ENCODE measurements at places on chromosomes 3 and 15. TPM values are rescaled to one million over a fixed set of nuclear protein-coding genes. Genes with fewer than 3 reads are reported as not detected.

- no peak for DNase-seq
These were observed 252.7 kb downstream of the EPHA3 start for GRCh38 chr3:89360156-89360555.

DNA sequence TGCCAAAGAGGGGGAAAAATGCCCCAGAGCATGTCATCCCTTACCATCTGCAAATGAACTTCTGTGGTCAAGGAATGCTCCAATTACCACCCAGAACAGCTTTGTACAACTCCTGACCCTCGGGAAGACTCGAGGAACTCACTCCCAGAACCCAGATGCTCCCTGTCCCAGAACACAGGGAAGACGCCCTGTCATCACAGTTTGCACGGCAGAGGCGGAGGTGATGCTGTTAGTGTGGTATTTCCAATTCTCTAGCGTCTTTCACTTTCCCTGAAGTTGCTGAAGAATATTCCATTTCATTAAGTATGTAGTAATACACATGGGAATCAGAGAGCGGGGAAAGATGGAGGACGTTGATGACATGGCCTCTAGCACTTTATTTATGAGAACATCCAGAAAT lies 193.7 kb downstream of the TIGIT start:
- DNase-seq = no peak

- DNase-seq = no peak
These were observed 186.2 kb downstream of the XXYLT1 start for GRCh38 chr3:195084746-195085145.

APEH gene
- 73.8 TPM for total RNA-seq

GRCh38 chr3:196666001-196666867 lies 26.7 kb downstream of the NRROS start:
- no peak for DNase-seq

- no peak for DNase-seq
These were observed 5.9 kb downstream of the USP3 start for GRCh38 chr15:63509955-63510940.

DNA sequence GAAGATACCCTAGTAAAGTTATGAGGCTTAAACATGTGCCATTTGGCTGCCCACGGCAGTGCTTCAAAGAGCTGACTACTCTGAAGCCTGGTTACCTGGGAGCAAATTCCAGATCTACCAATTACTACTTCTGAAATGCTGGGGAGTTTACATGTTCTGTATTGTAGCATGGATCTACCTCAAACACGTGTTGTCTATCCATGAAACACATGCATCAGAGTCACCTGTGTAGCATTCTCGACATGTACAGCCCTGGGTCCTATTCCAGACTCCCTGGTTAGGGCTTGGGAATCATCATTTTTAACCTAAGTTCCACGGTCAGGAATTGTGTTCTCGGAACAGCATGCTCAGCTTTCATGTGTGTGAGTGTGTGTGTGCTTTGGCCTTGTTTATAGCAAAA lies 599.3 kb upstream of the MDFIC2 start:
- DNase-seq = no peak

- peak; percentile 41 for DNase-seq
These were observed 88.2 kb downstream of the FAM43A start for GRCh38 chr3:194773771-194774455.

Data from lower leg skin (tissue), 4 donors.